Activated CD4-positive, CD25-positive, alpha-beta regulatory T cell (primary cell): ENCODE measurements at places on chromosomes 13 and 19.

- no peak for DNase-seq
Measured at GRCh38 chr13:98523455-98524102, 53.3 kb downstream of the STK24 start.

GRCh38 chr13:96835546-96835945, 158.7 kb downstream of the OXGR1 start:
- no peak for DNase-seq

DNA sequence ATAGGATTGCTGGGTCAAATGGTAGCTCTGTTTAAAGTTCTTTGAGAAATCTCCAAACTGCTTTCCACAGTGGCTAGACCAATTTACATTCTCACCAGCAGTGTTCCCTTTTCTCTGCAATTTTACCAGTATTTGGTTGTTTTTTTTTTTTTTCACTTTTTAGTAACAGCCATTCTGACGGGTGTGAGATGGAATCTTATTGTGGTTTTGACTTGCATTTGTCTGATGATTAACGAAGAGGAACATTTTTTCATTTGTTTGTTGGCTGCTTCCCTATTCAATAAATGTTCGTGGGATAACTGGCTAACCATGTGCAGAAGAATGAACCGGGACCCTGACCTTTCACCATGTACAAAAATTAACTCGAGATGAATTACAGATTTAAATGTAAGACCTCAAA, 31.2 kb downstream of the CYP4F2 start:
- no peak for DNase-seq

- no peak for DNase-seq
Measured at GRCh38 chr13:84630476-84630875, 748.2 kb upstream of the SLITRK1 start.

DNA sequence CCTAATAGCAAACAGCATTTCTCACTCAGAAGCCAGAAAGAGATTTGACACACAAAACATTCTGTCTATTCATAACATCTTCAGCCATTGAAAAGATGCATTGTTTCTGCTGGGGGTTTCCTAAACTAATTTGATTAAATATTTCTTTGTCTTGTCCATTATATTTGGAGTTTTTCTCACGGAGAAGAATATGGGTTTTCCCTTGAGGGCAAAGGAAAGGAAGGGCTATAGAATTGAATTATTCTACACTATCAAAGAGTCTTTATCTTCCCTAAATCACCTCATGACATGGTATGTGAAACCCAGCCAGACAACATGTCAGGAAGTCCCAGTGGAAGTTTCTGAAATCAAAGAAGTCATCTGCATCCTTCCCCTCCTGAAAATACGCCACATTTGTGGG, 186.4 kb downstream of the SHISA2 start:
- no peak for DNase-seq

DNA sequence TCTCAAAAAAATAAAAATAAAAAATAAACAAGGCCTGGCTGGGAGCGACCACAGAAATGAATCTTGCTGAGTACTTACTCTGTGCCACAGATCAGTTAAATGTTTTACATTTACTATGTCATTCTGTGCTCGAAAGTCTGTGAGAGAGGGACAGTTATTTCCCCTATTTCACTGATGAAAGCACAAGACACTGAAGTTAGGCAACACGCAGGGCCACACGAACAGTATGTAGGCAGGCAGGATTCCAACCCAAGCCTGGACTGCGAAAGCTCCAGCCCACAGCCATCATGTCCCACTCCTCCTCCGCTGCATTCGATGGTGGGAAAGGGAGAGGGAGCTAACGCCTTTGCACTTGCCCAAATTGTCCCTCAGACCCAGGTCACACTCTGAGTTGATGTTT, 34.2 kb downstream of the RUBCNL start:
- DNase-seq = no peak

- no peak for DNase-seq
Measured at GRCh38 chr13:74979703-74980102, 502.3 kb downstream of the TBC1D4 start.

GRCh38 chr13:47409778-47410177, 512.9 kb upstream of the HTR2A start:
- no peak for DNase-seq

GRCh38 chr19:55391191-55391670, 5.5 kb downstream of the RPL28 start:
- DNase-seq = no peak

GRCh38 chr13:93794197-93794885, 567.7 kb downstream of the GPC6 start:
- DNase-seq = no peak

DNA sequence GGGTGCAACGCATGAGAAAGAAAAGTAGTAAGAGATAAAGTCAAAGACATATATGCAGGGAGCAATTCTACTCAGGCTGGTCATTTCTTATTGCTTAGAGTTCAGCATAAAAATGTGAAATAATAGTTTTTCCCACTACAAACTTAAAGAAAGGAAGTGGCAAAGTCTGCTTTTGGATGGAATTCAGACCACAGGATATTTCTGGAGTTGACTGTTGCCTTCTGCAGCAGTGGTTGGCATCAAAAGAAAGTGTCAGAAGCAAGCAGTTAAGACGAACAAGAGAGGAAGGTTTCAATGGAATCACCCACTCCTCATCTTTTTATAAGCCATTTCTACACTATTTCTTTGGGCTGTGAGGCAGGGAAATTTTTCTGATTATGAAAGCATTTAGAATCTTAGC, 36.2 kb upstream of the TRPC4 start:
- no peak for DNase-seq

- no peak for DNase-seq
Measured at GRCh38 chr19:28553005-28553404, 659.9 kb downstream of the UQCRFS1 start.

- DNase-seq = no peak
Measured at GRCh38 chr13:86945584-86945983, 725.6 kb upstream of the SLITRK5 start.

DNA sequence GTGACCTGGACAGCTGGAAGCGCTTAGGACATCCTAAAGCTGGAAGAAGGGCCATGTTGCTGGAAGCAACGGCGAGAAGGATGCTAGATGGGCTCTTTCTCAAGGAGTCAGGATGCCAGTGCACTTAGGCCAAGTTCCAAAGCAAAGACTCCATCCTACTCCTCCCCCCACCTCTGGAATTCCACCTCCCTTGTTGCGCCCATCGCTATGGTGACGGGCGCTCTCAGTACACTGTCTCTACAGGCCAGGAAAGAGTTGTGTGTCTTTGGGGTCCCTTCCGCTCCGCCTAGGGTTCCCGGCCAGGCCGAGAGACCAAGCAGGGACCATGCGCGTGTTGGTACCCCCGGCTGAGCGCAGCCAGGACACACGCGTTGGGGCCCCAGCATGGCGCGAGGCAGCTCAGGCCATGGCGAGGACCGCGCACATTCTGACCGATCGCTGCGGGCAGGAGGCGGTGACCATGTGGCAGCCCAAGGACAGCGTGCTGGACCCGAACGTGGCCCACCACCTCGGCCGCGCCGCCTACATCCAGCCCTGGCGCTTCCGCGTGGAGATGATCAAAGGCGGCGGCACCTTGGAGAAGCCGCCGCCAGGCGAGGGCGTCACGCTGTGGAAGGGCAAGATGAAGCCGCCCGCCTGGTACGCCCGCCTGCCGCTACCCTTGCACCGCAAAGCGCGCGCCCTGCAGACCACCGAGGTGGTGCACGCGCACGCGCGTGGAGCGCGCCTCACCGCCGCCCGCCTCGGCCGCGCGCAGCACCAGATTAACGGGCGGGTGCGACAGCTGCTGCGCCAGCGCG, 31.0 kb upstream of the SLC1A6 start:
- no peak for DNase-seq

- DNase-seq = no peak
Measured at GRCh38 chr19:4575267-4576015, 16.0 kb upstream of the SEMA6B start.

DNA sequence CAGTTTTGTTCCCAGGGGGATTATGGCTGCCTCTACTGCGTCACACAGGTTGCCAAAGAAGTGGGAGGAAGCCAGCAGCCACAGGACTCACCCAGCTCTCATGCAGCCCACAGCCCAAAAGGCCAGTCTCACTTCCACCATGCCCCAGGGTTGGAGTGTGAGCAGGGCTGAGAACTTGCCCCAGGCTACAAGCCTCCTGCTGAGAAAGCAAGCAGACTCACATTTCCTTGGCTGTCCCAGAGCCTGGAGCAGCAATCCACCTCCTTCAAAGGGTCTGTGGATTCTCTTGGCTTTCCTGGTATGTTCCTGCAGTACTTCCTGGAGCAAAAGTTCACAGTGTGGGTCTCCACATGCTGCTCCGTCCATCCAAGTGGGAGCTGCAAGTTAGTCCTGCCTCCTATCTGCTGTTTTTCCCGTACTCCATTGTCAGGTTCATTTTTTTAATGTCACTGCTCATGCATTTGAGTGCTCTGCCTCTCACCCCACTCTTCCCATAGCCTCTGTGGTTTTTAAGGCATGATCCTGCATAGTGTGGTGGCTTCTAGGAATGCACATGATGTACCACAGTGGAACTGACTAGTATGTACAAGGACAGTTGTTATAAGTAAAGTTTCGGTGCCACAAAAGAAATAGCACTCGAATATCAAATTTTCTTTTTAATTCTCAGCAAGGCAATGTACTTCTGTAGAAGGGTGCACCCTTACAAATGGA, 56.2 kb upstream of the ARHGEF7 start:
- no peak for DNase-seq

DNA sequence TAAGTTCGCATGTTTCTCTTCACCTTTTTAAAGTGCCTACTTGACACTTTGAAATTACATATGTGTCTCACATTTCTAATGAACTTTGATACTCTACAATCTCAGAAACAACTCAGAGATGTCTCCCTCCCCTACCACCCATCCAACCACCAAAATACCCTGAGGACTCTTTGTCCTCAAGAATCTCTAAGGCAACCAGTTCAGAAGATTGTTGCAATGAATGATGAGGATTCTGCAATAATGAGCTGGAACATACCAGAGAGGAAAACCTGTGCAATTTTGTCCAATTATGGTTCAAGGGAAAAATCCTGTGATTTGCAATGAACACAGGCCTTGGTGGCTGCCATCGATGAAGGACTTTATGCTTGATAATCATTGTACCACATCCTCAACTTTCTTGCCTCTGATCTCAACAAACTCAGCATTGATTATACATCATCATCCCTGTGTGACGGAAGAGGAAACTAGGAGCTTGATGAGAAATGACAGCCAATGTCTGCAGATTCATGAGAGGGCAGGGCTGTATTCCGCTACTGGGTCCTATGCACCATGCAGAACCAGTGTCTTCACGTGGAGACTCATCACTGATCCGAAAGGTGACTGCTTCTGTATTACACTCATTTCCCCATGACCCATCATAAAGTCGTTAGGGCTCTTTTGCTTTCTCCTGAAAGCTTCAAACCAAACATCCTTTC, 1.1 kb downstream of the FPR1 start:
- DNase-seq = no peak

DNA sequence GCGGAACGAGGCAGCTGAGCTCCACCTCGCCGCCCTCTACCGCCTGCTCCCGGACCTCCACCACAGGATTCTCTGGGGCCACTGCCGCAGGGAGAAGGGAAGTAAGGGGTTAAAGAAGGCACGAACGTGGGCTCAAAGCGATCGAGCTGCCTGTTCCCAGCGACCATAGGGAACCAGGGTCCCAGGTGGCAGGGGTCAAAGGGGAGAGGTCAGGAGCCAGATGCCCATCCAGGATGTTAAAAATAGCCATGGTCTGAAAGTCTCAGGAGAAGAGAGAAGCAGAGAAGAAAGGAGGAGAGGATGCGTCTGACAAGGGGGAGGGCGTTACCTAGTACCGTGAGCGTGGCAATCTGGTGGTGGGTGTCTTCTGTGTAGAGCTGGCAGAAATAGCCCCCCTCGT, 7.4 kb upstream of the ZNF428 start:
- no peak for DNase-seq

GRCh38 chr13:57128909-57129308, 11.8 kb upstream of the PRR20A start:
- no peak for DNase-seq

GRCh38 chr19:45667620-45668341, at the start of gene GIPR:
Gene GIPR (plus strand): TSS chr19:45668221. CDS start chr19:45669521, 1,300 bp downstream.
- peak; percentile 49 for DNase-seq

- DNase-seq = no peak
Measured at GRCh38 chr13:31264151-31264550, 64.4 kb downstream of the B3GLCT start.

DNA sequence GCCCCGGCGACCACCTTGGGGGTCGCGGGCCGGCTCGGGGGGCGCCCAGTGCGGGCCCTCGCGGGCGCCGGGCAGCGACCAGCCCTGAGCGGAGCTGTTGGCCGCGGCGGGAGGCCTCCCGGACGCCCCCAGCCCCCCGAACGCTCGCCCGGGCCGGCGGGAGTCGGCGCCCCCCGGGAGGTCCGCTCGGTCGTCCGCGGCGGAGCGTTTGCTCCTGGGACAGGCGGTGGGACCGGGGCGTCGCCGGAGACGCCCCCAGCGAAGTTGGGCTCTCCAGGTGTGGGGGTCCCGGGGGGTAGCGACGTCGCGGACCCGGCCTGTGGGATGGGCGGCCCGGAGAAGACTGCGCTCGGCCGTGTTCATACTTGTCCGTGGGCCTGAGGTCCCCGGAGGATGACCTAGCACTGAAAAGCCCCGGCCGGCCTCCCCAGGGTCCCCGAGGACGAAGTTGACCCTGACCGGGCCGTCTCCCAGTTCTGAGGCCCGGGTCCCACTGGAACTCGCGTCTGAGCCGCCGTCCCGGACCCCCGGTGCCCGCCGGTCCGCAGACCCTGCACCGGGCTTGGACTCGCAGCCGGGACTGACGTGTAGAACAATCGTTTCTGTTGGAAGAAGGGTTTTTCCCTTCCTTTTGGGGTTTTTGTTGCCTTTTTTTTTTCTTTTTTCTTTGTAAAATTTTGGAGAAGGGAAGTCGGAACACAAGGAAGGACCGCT, 729 bp downstream of the STK11 start:
- DNase-seq = no peak

DNA sequence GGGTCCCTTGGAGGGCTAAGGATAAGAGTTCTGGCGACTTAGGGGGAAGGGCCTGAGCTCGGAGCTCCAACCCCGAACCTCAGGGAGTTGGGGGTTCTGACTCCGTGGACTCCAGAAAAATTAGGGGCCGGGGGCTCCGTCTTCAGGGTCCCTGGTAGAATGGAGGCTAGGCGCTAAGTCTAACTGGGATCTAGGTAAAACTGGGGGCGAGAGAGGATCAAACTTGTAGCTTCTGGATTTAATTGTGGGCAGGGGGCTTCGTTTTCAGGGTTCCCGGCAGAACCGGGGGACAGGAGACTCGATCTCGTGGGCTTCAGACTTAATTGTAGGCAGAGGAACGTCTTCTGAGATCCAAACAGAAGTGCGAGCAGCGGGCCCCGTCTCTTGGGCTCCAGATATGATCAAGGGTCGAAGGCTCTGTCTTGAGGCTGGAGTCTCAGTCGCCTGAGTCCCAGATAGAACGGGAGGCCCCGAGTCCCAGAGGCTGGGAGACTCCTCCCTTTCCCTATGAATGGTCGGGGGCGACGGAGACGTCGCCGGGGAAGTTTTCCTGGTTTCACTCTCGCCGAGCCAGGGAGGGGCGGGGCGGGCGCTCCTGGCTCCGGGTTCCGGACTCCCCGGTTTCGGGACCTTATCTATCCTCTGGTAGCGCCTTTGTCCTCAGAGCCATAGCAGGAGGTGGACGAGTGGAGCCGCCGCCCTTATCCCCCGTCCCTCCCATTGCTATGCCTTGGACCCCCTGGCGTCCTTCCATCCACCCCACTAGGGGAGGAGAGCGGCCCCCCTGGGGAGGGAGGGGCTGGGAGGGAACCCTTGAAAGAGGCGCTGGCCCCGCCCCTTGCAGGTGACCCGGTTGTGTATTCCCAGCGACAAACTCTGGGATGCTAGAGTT, 1.3 kb downstream of the NECTIN2 start:
- DNase-seq = no peak
